ENCODE measurements at places on chromosomes 11 and 22. TPM values are rescaled to one million over a fixed set of nuclear protein-coding genes. Genes with fewer than 3 reads are reported as not detected.

DNA sequence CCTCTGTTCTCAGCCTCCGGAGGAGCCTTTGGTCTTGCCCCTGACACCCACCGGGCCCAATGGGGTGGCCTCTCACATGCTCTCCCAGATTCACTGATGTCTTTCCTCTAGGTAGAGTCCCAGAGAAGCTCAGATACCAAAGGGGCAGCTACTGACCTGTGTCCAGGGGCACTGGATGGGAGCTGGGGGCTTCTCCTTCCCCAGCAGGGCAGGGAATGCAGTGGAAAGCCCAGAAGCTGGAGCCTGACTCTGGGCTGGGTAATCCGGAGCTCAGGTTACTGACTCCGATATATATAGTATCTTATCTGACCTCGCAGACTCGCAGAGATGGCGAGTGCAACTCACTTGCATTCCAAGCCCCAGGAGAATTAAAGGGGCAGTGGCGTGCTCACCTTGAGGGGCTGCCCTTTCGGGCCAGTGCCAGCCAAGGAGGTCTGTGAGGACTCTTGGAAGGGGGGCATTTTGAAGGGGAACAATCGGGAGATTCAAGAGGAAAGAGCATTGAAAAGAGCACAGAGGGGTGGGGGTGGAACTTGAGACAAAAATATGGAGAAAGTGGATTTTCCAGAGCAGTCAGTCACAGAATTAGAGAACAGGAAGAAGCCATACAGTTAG, 2.5 kb downstream of the USP2 start:
- no peaks in the 10 kb centered on the region for H3K36me3 ChIP-seq
- no peaks in the 10 kb centered on the region for H3K4me1 ChIP-seq
- H3K27ac ChIP-seq = no peak overlapping the region
- no peak for DNase-seq

- H3K4me3 ChIP-seq = no peak overlapping the region
- H3K27ac ChIP-seq = no peak overlapping the region
- no peak for DNase-seq
- no peaks in the 10 kb centered on the region for H3K27me3 ChIP-seq
- H3K36me3 ChIP-seq = no peaks in the 10 kb centered on the region
Measured at GRCh38 chr22:47089796-47090460, 327.5 kb downstream of the TBC1D22A start.

GRCh38 chr11:110564676-110565356, 135.1 kb downstream of the FDX1 start:
- H3K4me3 ChIP-seq = no peak overlapping the region
- DNase-seq = no peak
- no peak overlapping the region for H3K27ac ChIP-seq

DNA sequence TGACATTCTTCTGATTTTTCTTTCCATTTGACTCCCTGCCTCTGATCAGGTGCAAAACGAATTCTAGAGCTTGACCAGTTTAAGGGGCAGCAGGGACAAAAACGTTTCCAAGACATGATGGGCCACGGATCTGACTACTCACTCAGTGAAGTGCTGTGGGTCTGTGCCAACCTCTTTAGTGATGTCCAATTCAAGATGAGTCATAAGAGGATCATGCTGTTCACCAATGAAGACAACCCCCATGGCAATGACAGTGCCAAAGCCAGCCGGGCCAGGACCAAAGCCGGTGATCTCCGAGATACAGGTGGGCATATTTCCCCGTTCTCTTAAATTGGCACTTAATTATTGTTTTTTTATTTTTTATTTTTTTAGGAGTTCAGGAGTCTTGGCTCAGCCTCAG, 15.4 kb downstream of the XRCC6 start:
- no peaks in the 10 kb centered on the region for H3K27me3 ChIP-seq
- no peak overlapping the region for H3K27ac ChIP-seq
- DNase-seq = no peak

GRCh38 chr11:119347242-119347641, 737 bp upstream of the MFRP start:
- no peak for DNase-seq
- no peak overlapping the region for H3K4me3 ChIP-seq
- H3K36me3 ChIP-seq = no peaks in the 10 kb centered on the region
- peaks cover 6% of the 10 kb centered on the region for H3K27me3 ChIP-seq

DNA sequence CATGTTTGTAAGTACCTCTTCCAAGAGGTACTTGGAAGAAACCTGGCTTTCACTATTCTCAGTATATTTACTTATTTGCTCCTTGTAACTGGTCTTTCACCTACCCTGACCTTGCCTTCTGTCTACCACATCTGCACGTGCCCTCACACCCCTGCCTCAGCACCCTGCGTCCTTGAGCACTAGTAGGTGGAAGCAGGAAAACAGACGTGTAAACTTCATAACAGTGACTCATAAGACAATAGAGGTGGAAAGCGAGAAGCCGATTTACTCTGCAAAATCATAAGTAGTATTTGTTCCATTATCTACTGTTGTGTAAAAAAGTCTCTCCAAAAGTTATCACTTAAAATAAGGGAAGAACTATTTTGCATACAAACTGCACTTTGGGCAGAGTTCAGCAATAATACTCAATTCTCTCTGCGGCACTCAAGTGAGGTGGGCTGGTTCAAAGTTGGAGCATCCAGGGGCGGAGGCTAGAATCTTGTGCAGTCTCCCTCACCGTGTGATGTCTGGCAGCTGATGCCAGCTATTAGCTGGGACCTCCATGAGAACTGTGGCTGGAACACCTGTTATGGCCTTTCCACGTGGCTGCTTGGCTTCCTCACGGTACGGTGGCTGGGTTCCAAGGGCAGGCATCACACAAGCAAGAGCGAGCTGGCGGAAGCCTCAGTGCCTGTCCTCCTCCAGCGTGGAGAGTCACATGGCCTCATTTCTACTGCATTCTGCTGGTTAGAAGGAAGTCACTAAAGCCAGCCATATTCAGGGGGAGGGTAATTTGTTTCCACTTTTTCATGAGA, 30.4 kb downstream of the PACS1 start:
- no peaks in the 10 kb centered on the region for H3K27me3 ChIP-seq
- peaks cover 3% of the 10 kb centered on the region for H3K4me1 ChIP-seq
- peak; percentile 25 for DNase-seq

- no peak overlapping the region for H3K27ac ChIP-seq
Measured at GRCh38 chr22:25021409-25021808, 68.9 kb downstream of the KIAA1671 start.

DNA sequence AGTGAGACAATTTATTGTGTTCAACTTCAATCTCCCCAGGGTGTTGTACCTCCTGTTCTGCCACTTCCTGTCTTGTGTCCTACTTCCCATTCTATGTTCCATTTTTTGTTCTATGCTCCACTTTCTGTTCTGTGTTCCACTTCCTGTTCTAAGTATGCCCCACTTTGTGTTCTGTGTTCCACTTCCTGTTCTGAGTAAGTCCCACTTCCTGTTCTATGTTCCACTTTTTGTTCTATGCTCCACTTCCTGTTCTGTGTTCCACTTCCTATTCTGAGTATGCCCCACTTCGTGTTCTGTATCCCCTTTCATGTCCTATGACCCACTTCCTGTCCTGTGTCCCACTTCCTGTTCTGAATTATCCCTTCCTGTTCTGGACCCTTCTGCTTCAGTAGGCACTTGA, 732.7 kb downstream of the TBC1D22A start:
- peaks cover 2% of the 10 kb centered on the region for H3K27me3 ChIP-seq
- no peak overlapping the region for H3K27ac ChIP-seq
- no peaks in the 10 kb centered on the region for H3K36me3 ChIP-seq

DNA sequence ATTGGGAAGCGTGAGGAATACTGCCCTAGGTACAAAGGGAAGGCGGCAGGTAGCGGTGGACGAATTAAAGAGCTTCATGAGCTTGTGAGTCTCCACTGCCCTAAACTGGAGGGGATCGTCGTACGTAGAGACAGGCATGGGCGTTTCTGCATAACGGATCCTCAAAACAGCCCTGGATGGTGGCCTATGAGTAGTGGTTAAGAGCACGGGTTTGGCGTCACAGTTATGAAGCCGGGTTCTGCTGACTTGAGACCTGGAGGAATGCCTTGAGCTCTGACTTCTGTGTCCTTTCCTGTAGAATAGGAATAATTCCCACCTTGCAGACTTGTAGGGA, 335 bp downstream of the TMEM138 start:
- peaks cover 22% of the 10 kb centered on the region for H3K36me3 ChIP-seq
- H3K27ac ChIP-seq = peak overlapping the region; percentile 100
- DNase-seq = peak; percentile 26
- peak overlapping the region; percentile 80 for H3K4me3 ChIP-seq
- H3K4me1 ChIP-seq = peaks cover 18% of the 10 kb centered on the region
- no peaks in the 10 kb centered on the region for H3K27me3 ChIP-seq

DNA sequence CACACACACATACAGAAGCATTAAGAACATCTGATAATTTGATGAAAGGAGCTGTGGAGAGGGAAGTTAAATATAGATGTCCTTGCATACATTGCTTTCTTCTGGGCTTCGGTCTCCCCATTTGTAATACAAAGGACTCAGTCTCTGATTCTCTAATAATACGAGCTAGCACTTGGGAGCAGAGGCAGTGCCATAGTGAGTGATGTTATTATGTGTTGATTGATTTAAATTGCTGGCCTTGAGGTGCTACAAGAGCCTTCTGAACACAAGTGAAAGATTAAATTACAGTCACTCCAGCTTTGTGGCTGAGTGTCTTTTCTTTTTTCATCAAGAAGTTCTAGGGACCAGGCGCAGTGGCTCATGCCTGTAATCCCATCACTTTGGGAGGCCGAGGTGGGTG, 61.5 kb upstream of the HMGXB4 start:
- H3K27ac ChIP-seq = no peak overlapping the region
- H3K36me3 ChIP-seq = no peaks in the 10 kb centered on the region
- peaks cover 7% of the 10 kb centered on the region for H3K27me3 ChIP-seq
- no peak for DNase-seq
- no peak overlapping the region for H3K4me3 ChIP-seq

GRCh38 chr22:27605390-27605789, 196.2 kb downstream of the MN1 start:
- no peak overlapping the region for H3K27ac ChIP-seq
- H3K4me3 ChIP-seq = no peak overlapping the region
- H3K4me1 ChIP-seq = peaks cover 2% of the 10 kb centered on the region
- no peaks in the 10 kb centered on the region for H3K36me3 ChIP-seq

GRCh38 chr22:29040385-29041275, 21.0 kb downstream of the C22orf31 start:
- H3K27ac ChIP-seq = no peak overlapping the region
- H3K27me3 ChIP-seq = no peaks in the 10 kb centered on the region
- H3K36me3 ChIP-seq = peaks cover 8% of the 10 kb centered on the region
- DNase-seq = peak; percentile 83
- H3K4me1 ChIP-seq = peaks cover 11% of the 10 kb centered on the region

DNA sequence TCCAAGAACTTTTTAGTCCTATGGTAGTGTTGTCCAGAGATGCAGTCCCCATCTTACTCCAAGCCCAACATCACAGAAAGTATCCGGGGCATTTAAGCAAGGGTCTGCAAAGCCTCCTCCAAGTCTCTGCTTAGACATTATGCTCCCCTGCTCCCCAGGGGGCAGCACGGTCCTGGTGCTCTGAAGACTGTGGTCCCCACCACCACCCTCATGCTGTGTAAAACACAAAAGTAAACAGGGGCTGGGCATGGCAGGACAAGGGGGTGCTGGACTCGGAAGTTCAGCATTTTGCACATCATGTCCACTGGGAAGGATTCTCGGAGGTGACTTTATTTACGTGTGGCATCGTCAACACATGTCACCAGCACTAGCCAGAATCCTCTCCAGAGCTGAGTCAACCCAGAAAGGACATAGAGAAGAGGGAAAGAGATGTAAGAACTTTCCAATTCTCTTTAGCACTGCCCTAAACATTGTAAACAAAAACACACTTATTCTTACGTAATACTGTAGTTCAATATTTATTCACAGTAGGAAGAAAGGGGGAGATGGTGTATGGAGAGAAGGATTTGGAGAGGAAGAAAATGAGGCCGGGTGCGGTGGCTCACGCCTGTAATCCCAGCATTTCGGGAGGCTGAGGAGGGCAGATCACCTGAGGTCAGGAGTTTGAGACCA, 37.7 kb downstream of the TCIRG1 start:
- no peaks in the 10 kb centered on the region for H3K27me3 ChIP-seq
- H3K4me1 ChIP-seq = peaks cover 3% of the 10 kb centered on the region
- peak; percentile 46 for DNase-seq
- no peak overlapping the region for H3K4me3 ChIP-seq

DNA sequence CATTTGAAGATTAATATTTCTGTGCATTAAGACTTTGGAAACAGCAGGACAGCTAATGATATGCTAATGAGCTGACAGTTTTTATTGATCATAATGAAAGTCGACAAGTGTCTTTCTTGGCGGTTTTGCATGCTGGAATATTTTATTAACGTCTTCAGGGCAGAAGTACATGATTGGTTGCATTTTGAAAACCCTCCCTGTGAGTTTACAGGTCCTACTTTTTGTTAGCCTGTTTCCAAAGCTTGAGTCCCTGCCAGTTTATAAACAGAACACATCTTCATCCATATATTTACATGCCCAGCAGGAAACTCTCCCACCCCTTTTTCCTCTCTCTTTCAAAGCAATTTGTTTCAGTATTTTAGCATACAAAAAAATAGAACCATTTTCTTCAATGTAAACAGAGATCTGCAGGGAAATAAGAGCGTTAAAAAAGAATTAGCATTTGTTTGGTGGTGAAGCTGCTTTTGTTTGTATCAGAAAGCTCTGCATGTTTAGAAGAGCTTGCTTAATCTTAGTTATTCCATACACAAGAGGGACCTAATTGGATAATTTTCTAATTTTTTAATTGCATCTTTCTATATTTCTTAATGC, 243.6 kb downstream of the NELL1 start:
- no peaks in the 10 kb centered on the region for H3K4me1 ChIP-seq
- DNase-seq = peak; percentile 1
- no peak overlapping the region for H3K4me3 ChIP-seq
- H3K27ac ChIP-seq = no peak overlapping the region
- H3K27me3 ChIP-seq = no peaks in the 10 kb centered on the region

DNA sequence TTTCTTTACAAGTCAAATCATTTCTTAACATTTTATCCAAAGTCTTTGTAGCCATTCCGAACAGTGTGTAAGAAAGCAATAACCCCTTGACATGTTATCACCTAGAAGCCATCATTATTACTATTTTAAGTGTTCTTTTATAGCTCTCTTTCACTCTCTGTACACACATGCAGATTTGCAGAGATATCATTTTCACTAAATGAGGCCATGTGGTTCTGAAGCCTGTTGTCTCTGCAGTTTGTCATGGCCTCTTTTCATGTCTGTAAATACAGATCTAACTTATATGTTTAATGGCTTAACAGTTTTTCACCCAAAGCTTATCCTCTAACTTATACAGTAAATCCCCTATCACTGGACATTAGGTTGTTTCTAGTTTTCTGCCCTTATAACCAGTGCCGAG, 166.8 kb downstream of the MYO18B start:
- H3K27me3 ChIP-seq = no peaks in the 10 kb centered on the region
- DNase-seq = no peak
- no peak overlapping the region for H3K4me3 ChIP-seq

The APLNR gene
- 93.8 TPM for total RNA-seq

The POU2AF3 gene
- total RNA-seq = 1.5 TPM

The ACAT1 gene
- 57.6 TPM for total RNA-seq

The GGT5 gene
- 9.8 TPM for total RNA-seq

The TIMM8B gene
- 33.9 TPM for total RNA-seq

Data from lung (tissue), 17 donors.